ENCODE measurements at places on chromosomes 1 and 21. TPM values are rescaled to one million over a fixed set of nuclear protein-coding genes. Genes with fewer than 3 reads are reported as not detected.

The HHIPL2 gene
- total RNA-seq = 9.7 TPM

The TFAP2E gene
- 0.31 TPM for total RNA-seq

The CLCNKB gene
- not detected for total RNA-seq

The RPE65 gene
- total RNA-seq = not detected

The GUCA2A gene
- not detected for total RNA-seq

The ST6GALNAC3 gene
- 0.77 TPM for total RNA-seq

The MROH7 gene
- total RNA-seq = not detected

The VAV3 gene
- total RNA-seq = 0.29 TPM

The CNKSR1 gene
- 0.15 TPM for total RNA-seq

The MIA3 gene
- 19.3 TPM for total RNA-seq

The FAM78B gene
- 0.29 TPM for total RNA-seq
